ENCODE measurements at places on chromosomes 1 and 21.

- no peaks in the 10 kb centered on the region for H3K36me3 ChIP-seq
- H3K27me3 ChIP-seq = no peaks in the 10 kb centered on the region
- DNase-seq = no peak
- no peak overlapping the region for H3K27ac ChIP-seq
- H3K4me1 ChIP-seq = peaks cover 13% of the 10 kb centered on the region
These were observed 98.5 kb downstream of the LMX1A start for GRCh38 chr1:165257969-165258459.

- no peaks in the 10 kb centered on the region for H3K36me3 ChIP-seq
- no peak overlapping the region for H3K27ac ChIP-seq
- DNase-seq = no peak
- no peak overlapping the region for H3K4me3 ChIP-seq
- H3K4me1 ChIP-seq = peaks cover 5% of the 10 kb centered on the region
These were observed 39.6 kb upstream of the DOCK7 start for GRCh38 chr1:62727656-62728407.

DNA sequence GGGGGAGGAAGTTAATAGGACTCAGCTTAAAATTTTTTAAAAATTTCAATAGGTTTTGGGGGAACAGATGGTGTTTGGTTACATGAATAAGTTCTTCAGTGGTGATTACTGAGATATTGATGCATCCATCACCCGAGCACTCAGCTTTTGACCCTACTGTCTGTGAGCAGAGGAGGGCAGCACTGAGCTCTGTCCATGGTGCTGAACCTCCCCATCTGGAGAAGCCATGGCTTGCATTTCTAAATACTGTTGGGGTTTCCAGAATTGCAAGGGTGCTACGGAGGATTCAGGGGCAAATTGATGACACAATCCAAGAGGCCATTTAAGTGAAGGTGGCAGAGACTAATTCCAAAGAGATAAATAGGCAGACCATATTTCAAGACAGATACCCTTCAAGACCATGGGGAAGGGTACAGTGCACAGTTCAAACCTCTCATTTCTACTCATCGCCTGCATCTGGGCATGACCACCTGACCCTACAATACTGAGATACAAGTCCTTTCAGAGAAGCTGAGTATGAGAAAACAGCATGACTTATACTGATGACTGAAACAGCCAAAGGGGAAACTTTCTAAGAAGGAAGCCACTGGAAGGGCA, 17.2 kb downstream of the SYT2 start:
- H3K4me3 ChIP-seq = no peak overlapping the region
- H3K4me1 ChIP-seq = no peaks in the 10 kb centered on the region
- H3K36me3 ChIP-seq = no peaks in the 10 kb centered on the region
- H3K27me3 ChIP-seq = peaks cover 78% of the 10 kb centered on the region
- DNase-seq = no peak
- H3K27ac ChIP-seq = no peak overlapping the region

GRCh38 chr1:6127587-6128163, 52.4 kb downstream of the CHD5 start:
- DNase-seq = no peak
- H3K27me3 ChIP-seq = peaks cover 31% of the 10 kb centered on the region
- no peak overlapping the region for H3K27ac ChIP-seq
- no peak overlapping the region for H3K4me3 ChIP-seq
- H3K36me3 ChIP-seq = no peaks in the 10 kb centered on the region
